Ureter (tissue), 1 donor: ENCODE measurements at places on chromosomes 3 and 15.

- no peak for DNase-seq
Measured at GRCh38 chr3:13191016-13191415, 117.8 kb upstream of the IQSEC1 start.

DNA sequence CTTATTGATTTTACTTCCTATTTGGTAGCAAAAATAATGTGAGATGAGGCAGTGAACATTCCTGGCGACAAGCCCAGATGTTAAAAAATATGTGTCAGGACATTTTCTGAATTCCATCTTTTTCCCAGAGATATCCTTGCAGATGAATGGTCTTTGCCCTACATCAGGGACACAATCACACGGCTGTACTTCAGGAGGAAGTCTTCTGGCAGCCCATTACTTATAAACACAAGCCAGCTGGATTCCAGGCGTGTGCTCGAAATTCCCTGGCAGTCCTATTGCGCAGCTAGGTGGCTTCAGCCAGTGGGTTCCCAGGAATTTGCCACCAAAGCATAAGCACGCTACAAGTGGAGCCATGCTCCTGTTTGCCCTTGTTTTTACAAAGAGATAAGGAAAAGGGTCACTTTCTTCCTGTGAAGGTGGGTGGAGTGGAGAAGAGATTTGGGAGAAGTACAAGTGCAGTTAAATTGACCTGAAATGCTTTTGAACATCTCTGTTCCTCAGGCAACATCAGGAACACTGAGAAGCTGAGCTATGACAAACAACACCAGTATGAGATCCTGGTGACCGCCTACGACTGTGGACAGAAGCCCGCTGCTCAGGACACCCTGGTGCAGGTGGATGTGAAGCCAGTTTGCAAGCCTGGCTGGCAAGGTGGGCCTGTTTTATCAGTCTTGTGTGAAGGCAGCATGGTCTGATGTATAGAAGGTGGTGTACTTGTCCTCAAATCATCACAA, 257.1 kb upstream of the TRIM42 start:
- no peak for DNase-seq

GRCh38 chr15:50808728-50809127, 43.2 kb upstream of the SPPL2A start:
- no peak for DNase-seq

- DNase-seq, result no peak
Measured at GRCh38 chr3:154872696-154873095, 207.4 kb upstream of the MME start.
